ENCODE measurements at places on chromosomes 4 and X. TPM values are rescaled to one million over a fixed set of nuclear protein-coding genes. Genes with fewer than 3 reads are reported as not detected.

The SPARCL1 gene
- 124 TPM for polyA plus RNA-seq

The REELD1 gene
- 0.38 TPM for polyA plus RNA-seq

The CFI gene
- 26.0 TPM for polyA plus RNA-seq

- no peak for DNase-seq
These were observed 12.0 kb downstream of the BST1 start for GRCh38 chr4:15714646-15715435.

GRCh38 chr4:96056346-96056934 is 216.5 kb downstream of the PDHA2 start:
- no peak for DNase-seq

DNA sequence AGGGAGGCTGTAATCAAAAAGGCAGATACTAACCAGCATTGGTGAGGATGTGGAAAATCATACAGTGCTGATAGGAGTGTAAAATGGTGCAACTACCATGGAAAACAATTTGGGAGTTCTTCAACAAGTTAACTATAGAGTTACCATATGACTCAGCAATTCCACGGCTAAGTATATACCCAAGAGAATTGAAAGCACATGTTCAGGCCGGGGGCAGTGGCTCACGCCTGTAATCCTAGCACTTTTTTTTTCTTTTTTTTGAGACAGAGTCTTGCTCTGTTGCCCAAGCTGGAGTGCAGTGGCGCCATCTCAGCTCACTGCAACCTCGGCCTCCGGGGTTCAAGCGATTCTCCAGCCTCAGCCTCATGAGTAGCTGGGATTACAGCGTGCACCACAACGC is 15.0 kb upstream of the CD99L2 start:
- no peak for DNase-seq
